ENCODE measurements at places on chromosomes 11 and 22.

DNA sequence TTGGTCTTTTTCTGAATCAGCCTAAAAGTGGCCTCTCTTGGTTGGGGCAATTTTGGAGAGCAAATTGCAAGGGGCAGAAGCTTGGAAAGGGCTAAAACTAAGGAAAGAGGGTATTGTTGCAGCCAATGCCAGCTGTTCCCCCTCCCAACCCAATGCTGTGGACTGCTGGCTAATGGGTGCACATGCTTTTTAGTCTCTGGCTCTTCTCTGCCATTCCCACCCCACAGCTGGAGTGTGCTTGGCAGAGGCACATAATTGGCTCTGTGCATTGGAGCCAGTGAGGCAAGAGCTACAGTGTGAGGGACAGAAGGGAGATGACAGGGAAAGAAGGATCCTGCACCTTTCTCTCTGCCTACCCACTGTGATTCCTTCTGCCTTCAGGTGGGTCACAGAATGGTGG lies 140.0 kb downstream of the NECTIN1 start:
- DNase-seq = no peak

DNA sequence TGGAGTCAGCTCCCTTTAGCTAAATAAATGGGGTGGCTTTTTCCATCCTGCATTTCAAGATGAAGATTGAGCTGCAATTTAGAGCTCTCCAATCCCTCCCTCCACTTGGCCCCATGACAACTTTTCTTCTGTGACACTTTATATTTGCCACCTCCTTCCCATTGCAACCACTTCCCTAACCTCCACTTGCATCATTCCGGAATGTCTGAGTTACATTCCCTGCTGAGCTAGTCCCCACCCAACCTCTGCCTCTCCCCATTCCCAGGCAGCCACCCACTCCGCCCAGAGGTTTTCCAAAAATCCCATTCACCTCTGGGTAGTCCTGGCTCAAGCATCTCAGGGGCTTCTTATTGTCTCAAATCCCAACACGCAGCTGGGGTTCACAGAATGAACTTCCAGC lies 24.7 kb downstream of the PC start:
- DNase-seq = no peak

DNA sequence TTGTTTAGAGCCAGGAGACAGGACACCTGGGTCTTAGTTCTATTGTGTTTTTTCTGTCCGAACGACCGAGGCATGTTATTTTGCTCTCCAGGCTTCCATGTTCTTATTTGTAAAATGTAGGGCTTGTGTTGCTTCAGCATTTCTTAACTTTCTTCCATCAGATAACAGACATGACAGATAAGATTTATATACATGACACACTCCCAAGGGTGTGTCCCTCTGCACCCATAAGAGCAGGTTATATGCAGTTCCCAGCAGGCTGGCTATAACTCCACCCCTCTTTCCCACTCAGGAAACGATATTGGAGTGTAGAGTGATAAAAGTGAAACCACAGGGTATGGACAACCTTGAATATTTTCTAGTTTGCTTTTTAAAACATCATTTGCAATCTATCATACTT lies 65.8 kb downstream of the APIP start:
- DNase-seq = no peak

- DNase-seq = no peak
Observed at GRCh38 chr11:73958521-73959141, 7.8 kb downstream of the DNAJB13 start.

- DNase-seq = no peak
Observed at GRCh38 chr11:44966694-44967093, 16.0 kb upstream of the TP53I11 start.

DNA sequence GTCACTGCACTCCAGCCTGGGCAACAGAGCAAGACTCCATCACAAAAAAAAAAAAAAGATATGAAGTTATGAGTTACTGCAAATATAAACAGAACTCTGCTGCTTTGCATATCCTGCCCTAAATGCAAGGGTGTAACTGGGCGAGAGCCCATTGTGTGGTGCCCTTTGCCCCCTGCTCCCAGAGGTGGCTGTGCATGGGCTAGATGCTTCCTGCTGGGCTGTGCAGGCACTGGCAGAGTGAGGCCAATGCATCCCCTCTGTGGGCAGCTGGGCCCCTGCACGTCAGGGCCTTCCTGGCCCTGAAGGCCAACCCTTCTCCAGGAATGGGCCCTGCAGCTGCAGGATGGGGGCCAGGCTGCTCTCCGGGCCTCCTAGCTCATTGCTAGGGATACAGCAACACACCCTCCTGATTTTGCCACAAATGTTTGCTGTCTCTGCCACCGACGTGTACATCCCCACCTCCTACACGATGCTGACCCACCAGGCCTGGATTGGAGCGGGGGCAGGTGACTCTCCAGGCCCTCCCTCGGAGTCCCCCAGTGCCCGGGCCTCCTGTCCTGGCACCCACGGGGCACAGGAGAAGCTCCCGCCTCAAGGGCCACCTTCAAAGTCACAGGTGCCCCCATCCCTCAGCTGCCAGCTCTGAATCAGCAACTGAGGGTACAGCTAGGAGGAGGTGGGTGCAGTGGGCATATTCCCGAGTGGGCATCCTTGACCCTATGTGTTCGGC lies 40.7 kb upstream of the COMT start:
- no peak for DNase-seq
